ENCODE measurements at places on chromosomes 13 and 19.

DNA sequence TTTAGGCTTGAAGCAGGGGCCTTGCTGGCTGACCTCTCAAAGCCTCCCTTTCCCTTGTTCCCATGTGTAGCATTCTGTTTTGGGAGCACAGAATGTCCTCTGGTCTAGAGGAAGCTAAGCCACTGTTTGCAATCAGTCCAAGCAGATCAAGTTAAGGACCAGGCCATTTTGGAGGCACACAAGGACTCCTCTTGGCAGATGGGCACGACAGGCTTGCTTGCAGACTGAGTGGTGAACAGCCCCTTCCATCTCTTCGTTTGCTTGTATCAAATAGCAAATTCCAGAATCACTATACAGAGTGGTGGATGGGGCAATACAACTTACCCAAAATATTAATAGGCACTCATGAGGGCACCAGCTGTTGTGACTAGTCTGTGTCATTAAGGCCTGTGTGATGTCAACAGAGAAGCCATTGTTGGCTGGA, 215.5 kb upstream of the SERP2 start:
- no peak for DNase-seq

GRCh38 chr13:100536643-100537180, 51.9 kb downstream of the GGACT start:
- DNase-seq, result no peak

DNA sequence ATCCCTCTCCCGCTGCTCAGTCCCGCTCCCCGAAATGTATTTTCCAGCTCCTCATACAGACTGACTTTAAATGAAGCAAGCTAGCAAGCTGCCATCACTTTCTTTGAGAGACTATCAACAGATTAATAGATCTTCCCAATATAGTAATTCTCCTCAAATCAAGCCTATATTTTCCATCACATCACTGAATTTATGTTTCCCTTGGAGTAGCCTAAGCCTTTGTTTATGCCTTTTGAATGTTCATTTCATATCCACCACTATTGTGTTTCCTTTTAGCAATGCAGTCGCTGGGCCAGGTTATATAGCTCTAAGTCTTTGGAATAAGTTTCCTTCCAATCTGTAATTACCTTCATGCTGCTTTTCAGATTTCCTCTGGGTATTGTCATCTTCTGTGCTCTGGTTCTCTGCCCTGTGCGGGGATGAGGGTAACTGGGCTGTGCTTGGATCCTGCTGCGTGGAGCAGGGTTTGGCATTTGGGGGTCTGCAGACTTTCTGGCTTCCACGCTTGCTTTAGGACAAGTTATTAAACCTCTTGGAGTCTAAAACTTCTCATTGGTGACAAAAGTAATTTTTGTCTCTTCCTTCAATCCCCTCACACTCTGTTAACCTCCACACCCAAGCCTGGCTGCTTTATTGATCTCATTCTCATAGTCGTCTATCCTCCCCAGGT, 256.9 kb downstream of the DLEU7 start:
- DNase-seq, result no peak

GRCh38 chr13:108621462-108621861, 7.9 kb upstream of the MYO16 start:
- peak; percentile 17 for DNase-seq

DNA sequence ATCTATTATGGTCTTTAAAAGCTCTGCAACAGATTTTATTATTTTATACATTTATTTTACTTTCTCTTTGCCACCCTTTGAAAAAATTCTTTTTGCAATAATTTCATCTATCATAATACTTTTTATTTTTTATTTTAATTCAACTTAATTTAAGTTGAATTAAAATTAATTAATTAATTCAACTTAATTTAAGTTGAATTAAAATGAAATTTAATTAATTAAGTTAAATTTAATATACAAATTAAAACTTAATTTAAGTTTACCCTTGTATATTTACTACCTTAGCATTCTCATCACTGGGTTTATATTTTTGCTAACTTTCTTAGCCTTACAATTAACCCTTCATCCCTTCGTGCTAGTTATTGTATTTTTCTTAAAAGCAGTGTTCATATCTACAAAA, 301.4 kb downstream of the SLITRK5 start:
- DNase-seq, result no peak

- DNase-seq, result no peak
Measured at GRCh38 chr13:61795580-61795979, 379.9 kb upstream of the PCDH20 start.

DNA sequence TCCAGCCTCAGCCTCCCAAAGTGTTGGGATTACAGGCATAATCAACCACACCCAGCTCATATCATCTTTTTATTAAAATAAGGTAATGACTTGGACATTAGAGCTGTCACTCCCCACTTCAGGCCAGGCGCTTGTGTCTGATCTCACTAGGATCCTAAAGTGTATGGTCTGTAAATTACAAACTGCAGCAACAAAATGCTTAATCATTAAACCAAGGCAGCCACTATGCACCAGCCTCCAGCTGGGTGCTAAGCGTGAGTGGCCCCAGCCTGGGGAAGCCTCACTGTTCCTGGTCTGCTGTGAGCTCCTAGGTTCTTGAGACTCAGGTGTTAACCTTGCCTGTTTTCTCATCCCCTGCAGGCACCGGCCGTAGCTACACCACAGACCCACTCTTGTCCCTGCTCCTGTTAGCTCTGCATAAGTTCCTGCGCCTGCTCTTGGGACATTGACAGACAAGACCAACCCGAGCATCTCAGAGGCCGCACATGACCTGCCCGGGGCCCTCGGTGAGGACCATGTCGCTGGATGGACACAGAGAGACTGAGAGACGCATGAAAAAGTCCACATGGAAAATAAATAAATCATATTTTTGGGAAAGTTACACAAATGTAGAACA, 37.8 kb downstream of the VSTM2B start:
- DNase-seq, result no peak

- no peak for DNase-seq
Measured at GRCh38 chr19:53594811-53595509, 36.8 kb upstream of the DPRX start.

- peak; percentile 19 for DNase-seq
Measured at GRCh38 chr13:38008636-38009035, 139.1 kb upstream of the TRPC4 start.

GRCh38 chr19:43518051-43518450, 8.9 kb downstream of the ETHE1 start:
- DNase-seq, result no peak

- no peak for DNase-seq
Measured at GRCh38 chr13:72823724-72824123, 41.8 kb downstream of the PIBF1 start.

DNA sequence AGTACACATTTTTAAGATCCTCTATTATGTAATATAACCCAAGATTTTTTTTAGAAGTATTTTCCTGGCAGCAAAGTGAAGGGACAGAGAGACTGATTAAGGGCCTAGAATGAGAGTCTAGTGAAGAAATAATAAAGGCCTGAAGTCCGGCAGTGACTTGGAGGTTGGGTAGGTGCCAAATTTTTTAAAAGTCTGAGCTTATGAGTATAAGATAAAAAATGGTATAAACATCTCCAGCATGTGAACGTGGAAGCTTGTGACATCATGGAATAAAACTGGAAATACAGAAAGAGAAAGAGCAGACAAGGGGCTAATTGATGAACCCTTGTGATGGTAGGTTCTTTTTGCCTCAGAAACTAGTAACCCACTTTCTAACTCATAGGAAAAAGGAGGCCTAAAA, 174.6 kb downstream of the SUCLA2 start:
- DNase-seq, result no peak
